ENCODE measurements at places on chromosomes 12 and 14.

GRCh38 chr12:100827901-100828520 is 33.4 kb downstream of the ANO4 start:
- DNase-seq: no peak

GRCh38 chr12:81930037-81930436 is 170.9 kb upstream of the PPFIA2 start:
- no peak for DNase-seq

DNA sequence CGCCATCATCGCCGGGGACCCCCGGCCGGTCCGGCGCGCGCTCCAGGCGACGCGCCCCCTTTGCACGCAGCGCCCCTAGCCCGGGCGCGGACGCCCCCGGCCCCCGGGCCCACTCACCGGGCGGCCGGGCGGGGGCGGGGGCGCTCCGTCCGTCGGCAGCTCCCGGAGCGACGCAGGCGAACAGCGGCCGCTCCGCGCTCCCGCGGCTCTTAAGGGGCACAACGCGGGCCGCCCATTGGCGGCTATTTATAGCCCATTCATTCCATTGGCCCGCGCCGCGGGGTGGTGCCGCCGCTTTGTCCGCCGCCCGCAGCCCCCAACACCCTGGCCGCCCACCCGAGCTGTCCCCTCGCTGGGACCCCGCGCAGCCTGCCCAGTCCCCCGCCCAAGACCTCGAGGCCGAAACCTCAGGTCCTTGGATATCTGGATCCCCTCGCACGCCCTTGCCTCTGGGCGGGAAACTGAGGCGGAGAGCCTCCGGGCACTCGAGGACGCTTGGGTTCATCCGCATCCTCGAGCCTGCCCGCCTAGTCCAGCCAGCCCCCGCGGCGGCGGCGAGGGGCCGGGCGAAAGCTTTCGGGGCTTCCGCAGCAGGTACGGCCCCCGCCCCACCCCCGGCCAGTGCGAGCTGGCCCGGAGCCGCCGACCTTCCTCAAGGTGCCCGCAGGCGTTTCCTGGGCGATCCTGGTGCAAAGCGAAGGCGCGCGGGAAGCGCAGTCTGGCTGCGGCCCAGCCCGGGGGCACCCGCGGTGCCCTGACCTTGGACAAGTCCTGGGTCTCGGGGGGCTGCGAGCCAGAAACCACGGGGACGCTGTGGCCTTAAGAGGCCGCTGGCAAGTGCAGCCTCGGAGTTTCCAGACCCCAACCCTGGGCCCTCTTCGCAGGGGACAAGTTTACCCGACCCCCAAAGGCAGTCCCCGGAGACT is at the start of gene CKB:
CKB (minus strand) TSS at position 182 of the 926 bp plus-strand sequence. CDS start 337 bp downstream, outside the sequence.
- no peak for DNase-seq

DNA sequence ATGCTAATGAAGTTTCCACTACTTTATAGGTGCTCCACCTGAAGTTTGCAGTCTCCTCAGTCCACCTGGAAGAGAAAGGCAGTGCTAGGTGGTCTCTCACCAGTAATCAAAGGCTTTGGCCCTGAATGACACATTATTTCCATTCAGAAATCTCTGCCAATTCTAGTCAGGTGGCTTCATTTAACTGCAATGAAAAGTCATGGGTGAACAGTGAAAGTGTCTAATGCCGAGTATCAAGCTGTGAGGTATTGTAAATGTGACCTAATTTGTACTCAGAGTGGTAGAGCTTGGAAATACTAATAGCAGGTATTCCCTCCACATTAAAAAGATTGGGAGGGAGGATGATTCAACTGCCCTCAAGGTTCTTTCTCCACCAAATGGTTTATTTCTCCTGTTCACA is 220.9 kb upstream of the LRFN5 start:
- DNase-seq: no peak

DNA sequence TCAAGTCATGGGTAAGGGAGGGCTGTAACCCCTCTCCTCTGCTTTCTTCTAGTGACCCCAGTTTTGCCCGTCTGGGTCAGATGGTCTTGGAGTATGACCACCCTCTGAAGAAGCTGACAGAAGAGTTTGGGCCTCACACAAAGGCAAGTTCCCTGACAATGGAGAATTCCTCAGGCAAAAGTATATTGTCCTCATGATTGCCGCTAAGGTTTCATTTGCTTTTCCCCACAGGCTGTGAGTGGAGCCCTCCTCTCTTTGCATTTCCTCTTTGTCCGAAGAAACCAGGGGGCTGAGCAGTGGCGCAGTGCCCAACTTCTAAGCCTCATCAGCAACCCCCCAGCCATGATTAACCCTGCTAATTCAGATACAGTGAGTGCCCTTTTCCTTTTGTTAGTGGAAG is 12.1 kb downstream of the NCKAP1L start:
- no peak for DNase-seq
